Femur (tissue), 1 donor: ENCODE measurements at places on chromosomes 5 and 9.

DNA sequence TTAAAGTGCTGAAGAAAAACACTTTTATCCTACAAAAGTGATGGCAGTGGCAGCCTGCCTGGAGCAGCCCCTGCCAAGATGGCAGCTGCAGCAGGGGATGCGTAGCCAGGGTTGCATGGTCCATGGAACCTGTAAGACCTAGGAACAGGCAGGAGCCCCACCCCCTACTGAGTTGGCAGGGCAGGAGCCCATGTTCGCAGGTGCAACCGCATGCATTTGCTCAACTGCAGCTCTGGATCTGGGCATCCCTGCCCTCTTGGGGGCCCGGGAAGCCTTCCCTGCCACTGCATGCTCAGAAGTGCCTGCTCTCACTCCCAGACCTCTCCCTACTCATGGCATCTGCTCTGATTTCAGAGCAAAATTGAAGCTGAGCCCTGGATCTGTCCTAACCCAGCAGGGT, 779.6 kb downstream of the CDH18 start:
- no peak for DNase-seq

DNA sequence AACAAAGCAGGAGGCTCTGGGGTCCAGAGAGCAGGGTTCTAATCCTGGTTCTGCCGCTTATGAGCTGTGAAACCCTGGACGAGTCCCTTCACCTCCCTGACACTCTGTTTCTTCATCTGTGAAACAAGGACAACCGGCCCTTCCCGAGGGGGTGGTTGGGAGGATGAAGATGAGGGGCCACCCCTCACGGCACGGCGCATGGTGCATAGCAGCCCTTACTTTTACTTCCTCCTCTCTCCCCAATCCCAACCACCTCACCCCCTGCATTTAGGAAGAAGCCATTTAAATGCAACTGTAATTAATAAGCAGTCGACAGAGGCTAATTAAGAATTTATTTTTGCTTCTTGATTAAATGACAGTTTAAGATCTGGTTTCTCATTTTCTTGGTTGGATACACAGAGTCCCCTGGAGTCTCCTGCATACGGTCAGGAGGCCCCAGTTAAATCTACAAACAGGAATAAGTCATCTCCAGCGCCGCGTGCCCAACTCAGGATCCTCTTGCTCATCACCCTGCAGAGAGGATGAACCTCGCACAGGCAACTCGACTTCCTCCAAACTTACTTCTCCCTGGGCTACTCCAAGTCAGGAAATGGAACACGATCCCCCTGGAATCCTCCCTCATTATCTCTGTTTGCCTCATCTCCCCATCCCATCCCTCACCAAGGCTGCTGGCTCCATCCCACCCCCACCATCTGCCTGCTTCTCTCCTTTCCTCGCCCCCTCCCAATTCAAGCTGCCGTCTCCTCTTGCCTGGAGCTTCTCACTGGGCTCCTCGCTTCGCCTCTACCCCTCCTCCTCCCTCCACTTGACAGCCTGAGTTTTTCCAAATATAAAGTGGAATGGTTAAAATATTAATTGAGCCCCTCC, 95.9 kb downstream of the HRH2 start:
- no peak for DNase-seq

- no peak for DNase-seq
Observed at GRCh38 chr9:89743573-89744254, 138.9 kb downstream of the GADD45G start.

DNA sequence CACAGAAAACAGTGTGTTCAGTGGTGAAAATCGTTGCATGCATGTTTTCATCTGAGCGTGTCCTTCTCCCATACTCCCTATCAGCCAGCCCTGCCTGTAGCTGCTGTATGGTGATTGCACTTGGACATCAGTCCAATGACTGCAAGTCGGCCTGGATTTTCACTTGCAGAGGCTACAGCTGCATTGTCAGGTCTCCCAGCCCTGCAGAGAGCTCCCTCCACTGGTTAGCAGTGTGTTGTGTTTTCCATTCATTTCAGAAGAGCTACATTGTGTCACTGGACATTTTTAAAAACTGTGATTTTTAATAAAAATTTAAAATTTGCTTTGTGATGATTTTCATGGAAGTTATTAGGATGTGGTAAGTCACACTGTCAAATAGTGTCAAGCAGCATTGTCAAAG, 96.6 kb downstream of the SYK start:
- DNase-seq, result no peak

DNA sequence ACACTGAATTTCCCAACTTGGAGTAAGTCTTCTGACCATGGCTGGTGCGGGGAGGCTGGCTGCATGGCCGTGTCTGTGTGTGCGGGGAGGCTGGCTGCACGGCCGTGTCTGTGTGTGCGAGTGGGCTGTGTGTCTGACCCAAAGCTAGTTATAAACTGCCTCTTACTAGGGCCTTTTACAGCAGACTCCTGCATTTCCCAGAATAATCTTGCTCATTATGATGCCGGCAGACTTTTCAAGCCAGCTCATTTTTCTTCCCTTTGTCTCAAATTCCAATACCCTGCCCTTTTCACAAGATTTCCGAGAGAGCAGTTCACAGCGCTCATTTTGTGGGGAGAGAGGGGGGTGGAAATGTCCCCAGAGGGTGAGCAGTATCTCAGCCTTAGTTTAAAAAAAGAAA, 470.7 kb upstream of the BRINP1 start:
- no peak for DNase-seq

DNA sequence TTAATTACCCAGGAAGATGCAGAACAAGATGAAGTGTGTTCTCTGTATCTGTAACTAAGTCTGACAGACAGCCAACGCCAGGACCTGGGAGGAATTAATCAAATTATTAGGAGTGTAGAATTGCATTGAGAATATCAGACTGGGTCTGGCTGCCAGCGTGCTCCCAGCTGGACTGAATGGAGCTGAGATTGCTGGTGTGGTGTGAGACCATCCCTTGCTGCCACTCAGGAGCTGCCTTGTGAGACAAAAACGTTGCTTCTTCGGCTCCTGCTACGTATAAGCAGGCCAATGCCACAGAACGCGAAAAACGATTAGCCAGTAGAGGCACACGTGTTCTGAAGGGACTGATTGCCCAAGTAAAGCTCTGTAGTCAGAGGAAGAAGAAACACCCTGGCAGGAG, 66.8 kb downstream of the AMBP start:
- no peak for DNase-seq

DNA sequence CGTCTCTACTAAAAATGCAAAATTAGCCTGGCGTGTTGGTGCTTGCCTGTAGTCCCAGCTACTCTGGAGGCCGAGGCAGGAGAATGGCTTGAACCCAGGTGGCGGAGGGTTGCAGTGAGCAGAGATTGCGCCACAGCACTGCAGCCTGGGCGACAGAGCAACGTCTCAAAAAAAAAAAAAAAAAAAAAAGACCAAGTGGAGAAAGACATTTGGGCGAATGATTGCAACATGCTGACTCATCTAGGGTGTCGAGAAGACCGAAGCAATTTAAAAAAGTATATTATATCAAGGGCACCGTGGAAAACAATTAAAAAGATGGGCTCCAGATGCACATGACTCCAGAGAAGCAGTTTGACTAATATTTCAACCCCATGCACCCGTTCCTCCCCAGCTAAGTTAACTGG, 9.2 kb downstream of the KLF4 start:
- DNase-seq, result no peak

GRCh38 chr5:6048746-6049145, 329.6 kb downstream of the MED10 start:
- DNase-seq, result no peak

DNA sequence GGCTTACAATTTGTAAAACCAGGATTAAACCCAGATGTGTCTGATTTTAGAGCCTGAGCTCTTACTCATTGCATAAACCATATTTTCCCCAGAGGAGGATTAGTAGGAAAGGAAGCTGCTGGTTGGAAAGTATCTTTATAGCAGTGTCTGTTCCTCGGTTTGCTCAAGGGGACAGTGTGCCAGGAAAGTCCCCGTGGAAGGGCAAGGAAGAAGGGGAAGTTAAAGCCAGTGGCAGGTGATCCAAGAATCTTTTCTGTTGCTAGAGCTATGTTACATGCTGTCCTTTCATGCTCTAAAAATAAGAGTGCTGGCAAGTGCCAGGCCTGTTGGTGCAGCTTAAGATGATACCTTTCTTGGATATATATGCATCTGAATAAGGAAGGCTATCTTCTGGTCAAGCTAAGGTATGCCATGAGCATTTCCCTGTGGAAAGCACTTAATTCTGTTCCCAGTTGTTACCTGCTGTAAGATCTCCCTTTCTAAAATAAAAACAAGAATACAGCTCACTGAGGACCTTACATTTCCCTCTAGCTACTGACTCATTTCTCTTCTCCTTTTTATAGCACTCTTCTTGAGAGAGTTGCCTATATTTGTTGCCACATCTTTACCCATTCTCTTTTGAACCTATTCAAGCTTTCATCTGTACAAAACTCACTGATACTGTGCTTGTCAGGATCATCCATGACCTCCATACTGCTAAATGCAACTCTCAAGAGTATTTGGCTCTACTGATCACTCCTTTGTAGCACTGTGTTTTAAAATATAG, 8.0 kb downstream of the PDCD1LG2 start:
- DNase-seq, result no peak

- DNase-seq, result no peak
Observed at GRCh38 chr9:114612272-114612923, 1.3 kb downstream of the TMEM268 start.

DNA sequence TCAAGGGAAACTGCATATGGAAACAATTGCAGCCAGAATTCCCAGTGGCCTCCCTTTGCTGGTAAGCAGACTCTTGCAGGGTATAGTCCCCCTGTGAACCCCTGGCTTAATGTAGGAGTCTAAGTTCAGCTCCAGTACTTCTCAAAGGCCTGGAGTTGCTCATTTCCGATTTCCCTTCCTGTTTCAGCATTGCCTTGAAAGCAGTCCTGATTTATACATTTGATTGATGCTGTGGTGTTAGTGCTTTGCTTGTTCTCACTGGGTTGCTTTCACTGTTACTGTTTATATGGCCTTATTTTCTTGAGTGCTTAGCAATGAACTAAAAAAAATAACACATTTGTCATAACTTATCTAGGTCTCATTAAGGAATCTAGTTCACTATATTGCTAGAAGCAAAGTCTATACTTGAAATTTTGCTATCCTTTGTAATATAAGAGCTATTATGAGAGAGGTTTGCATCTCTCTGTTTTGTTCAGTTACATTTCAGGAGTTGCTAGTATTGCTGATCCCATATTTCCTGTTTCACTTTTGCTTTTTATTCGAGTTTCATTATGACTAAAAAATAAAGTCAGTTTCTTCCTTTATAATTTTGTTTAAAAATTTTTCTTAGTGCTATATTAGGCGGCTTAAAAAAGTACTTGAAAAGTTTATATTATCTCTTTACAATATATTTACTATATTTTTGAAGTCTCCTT, 122.4 kb upstream of the NMUR2 start:
- DNase-seq, result no peak

DNA sequence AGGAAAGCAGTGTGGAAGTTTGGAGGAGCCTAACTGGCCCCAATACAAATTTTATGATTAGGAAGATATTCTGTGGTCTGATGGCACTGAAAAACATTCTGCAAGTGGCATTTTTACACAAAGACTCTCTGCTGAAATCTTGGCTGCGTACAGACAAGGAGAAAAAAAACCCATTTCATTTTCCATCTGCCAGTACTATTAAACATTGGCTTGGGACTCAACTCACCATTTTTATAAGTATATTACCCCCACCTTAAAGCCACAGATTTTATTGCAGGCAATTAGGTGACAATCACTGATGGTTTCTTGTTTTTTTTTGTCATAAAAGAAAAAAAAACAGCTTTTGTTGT, 206.9 kb downstream of the PTTG1 start:
- no peak for DNase-seq

GRCh38 chr5:171580502-171581265, 161.2 kb downstream of the FGF18 start:
- DNase-seq, result peak; percentile 63

DNA sequence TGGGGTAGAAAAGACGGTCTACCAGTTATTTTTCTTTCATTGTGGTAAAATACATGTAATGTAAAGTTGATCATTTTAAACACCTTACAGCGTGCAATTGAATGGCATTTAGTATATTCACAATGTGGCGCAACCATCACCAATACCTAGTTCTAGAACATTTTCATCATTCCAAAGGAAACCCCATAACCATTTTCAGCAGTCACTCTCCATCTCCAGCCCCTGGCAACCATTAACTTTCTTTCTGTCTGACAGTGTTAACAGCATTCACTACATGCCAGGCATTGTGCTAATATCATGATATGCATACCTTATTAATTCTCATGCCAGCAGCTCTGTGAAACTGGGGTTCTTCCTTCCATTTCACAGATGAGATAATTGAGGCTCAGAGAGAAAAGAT, 32.0 kb downstream of the PTGS1 start:
- DNase-seq, result no peak

DNA sequence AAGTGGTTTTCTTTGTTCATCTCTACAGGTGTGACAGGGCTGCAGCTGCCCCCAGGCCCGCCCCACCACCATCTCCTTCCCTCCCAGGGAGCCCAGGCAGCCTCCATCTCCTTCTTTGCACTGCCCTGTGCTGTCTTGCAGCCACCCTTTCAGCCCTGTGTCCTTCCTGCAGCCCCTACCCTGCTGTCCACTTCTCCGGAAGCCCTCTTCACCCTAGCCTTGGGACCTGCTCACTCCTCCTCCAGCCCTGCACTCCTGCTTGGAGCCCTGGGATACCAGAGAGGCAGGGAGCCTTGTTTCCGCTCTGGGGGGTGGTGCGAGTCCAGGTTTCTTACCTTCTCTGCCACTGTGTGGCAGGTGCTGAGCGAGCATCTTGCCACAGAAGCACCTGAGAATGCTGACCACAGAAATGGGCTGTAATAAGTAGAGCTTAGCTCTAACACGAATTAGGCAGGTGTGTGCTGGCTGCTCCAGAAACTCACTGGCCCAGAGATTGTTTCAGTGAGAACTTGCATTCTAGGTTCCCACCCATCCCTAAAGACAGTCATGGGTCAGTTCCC, 51.3 kb upstream of the GADD45G start:
- DNase-seq, result no peak

DNA sequence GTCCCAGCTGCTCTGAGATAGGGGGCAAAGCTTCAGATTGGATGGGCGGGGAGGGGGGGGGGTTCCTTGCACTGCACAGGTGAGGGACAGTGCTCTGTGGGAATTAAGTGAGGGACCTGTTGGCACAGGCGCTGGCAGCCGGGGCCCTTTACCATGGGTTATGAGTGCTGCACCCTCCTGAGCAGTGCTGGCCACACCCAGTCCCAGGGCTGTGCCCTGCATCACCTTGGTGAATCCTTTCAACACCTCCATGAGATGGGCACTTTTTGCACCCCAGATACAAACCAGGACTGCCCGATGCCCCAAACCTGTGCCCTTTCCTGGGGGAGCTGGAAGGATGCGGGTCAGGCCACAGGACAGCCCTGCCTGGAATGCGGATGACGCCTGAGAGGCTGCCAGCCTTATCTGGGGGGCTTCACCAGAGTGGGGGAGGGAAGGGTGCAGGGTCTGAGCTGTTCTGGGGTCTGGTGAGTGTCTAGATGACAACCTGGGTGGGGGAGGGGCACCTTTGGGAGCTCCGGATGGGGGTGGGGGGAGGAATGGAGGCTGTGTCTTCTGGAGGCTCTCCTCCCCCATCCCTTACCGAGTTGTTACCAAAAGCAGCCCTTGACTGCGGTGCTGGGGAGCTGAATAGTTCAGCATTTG, 5.2 kb downstream of the CRB2 start:
- DNase-seq, result no peak
